ENCODE measurements at places on chromosomes 12 and 14.

- DNase-seq: no peak
Observed at GRCh38 chr12:128903236-128903635, 50.0 kb downstream of the GLT1D1 start.

GRCh38 chr14:23827100-23827892, 126.3 kb upstream of the DHRS4 start:
- no peak for DNase-seq

- no peak for DNase-seq
Observed at GRCh38 chr12:4353785-4354208, 25.7 kb downstream of the FGF23 start.

DNA sequence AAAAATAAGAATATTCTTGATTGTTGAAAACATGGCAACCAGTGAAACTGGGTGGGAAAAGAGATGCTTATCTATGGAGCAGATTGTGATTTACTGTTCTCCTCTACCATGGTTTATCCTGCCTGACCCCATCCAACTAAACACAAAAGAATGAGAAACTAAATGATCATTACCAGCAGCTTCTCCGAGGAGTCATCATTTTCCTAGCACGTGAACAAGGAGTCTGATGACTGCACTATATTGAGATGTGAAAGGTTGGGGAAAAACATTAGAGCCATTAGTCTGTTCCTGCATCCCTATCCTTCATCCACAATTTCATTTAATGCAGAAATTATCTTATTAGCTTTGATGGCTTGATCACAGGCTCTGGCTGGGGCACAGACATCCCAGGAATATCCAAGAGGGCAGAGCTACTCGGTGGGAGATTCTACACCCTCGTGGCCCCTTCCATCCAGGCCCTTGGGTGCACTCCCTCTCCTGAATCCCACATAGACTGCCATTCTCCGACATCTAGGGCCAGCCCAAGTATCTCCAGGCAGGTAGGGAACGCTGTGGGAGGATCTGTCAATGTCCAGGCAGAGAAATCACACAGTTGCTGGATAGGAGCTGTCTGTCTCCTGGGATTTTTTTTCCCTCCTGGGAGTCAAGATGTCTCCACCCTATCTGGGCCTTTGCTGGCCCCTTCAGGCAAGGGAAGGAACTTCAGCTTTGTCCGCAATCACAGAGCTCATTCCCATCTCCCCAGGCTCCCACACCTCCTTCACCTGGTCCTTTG, 43.3 kb upstream of the DHRS4 start:
- no peak for DNase-seq

DNA sequence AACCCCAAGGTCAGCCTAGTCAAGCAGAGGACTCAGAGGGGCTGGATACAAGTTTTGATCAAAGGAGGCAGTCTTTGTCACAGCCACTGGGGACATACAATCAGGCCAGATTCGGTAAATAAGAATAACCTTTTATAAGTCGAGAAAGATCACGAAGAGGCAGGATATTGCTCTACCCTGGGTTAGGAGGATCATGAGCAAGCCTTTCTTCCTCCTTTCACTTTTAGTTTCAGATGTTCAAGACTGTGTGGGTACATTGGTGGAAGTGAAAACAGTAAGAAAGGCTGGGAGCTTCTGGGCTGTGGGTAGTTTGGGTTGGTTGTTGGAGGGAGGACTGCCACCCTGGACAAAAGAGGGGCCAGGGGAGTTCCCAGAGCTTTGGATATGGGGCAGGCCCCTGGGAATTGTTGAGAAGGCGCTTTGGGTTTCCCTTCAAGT, 127.7 kb downstream of the SNAPC1 start:
- DNase-seq: peak; percentile 41

DNA sequence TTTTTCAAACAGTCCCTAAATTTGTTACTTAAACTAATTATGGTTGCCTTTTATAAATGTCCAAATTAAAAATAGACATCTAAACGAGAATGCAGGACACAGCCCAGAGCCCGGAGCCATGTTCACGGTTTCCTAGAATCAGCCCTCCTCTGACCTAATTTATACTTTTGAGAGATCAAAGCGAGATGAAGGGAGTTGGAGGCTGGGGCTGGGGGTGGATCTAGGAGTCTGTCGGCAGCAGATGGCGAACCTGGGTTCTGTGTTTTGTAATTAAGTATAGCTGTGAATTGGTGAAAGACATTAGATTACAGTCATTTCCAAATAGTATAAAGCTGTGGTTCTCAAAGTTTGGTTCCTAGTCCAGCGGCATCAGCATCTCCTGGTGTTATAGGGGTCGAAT, 210.1 kb downstream of the SLC41A2 start:
- DNase-seq: no peak
